ENCODE measurements at places on chromosomes 7 and 10. TPM values are rescaled to one million over a fixed set of nuclear protein-coding genes. Genes with fewer than 3 reads are reported as not detected.
A peak's percentile ranks its signal among the peaks of the same experiment; 100 is the strongest.

- no peak for DNase-seq
Measured at GRCh38 chr10:131166486-131166885, 145.0 kb downstream of the TCERG1L start.

GRCh38 chr7:103142494-103142893, 6.4 kb downstream of the NAPEPLD start:
- no peak for DNase-seq

GRCh38 chr10:74542077-74542476, 284.3 kb upstream of the KAT6B start:
- DNase-seq = no peak

- DNase-seq = no peak
Measured at GRCh38 chr7:32102432-32102873, 32.2 kb upstream of the PDE1C start.

GRCh38 chr7:151256410-151257045, 8.0 kb upstream of the SMARCD3 start:
- no peak for DNase-seq

DNA sequence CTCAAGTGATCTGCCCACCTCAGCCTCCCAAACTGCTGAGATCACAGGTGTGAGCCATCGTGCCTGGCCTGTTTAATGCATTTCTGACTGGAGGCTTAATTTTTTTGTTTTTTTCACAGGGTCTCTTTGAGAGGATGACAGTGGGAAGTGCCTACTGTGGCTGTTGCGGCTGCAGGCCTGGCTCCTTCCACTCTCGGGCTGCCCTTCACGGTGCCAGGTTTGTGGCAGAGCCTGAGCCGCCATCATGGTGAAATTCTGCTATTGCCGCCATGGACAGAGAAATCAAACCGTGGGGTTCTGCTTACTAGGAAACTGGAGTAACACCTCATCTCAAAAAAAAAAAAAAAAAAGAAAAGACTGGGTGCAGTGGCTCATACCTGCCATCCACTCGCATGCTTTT, 142.7 kb downstream of the CAMK1D start:
- DNase-seq = no peak

DNA sequence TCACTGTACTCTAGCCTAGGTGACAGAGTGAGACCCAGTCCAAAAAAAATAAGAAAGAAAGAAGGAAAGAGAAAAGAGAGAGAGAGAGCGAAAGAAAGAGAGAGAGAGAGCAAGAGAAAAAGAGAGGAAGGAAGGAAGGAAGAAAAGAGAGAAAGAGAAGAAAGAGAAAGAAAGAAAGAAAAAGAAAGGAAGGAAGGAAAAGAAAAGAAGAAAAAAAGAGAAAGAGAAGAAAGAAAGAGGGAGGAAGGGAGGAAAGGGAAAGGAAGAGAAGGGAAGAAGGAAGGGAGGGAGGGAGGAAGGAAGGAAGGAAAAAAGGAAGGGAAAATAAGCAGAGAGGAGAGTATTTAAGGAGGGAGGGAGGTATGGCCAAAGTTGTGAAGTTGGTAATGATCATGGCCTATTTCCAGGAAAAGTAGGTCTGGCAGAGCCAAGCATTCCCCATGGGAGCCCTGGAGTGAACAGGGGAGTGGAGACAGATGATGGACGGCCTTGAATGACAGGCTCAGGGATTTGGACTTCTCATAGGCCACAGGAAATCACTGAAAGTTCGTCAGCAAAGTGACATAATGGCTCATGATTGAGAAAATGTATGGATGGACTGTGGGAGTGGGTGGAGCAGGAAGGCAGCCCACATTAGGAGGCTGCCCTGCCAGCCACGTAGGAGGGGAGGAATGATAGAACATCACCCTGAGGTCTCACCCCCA, 44.8 kb upstream of the CUX1 start:
- DNase-seq = no peak

The PCDH15 gene
- not detected for polyA plus RNA-seq

- peak; percentile 82 for DNase-seq
Measured at GRCh38 chr7:5532536-5533335, 109.1 kb upstream of the TNRC18 start.

DNA sequence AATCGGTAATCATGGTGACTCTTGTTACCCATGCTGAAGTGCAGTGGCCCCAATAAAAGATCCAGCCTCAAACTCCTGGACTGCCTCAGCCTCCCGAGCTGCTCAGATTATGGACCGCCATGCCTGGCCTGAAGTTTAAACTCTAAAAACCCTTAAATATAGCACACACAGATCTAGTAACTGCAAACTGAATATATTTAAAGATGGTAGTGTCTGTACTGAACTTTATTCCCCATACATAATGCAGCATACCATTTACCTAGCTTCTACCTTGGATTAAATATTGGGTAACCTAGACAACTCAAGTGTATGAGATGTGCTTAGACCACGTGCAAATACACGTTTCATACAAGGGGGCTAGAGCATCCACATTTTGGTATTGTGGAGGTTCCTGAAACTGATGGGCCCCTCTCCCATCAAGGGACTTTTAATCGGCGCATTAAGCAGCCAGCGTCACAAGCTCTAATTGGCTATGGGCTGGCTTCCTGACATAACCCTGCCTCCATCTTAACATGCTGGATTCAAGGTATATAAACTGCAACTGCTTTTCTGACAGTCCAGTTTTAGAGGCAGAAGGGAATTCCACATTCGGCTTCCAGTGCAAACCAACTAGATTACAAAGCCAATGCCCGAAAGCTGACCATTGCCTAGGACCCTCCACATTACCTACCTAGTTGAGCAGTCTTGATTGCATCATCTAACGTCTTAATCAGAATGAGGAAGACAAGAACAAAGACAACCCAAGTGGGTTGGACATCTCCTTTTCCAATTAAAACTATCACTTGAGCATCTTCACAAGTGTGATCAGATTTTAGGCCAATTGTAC, 13.0 kb downstream of the HNRNPA2B1 start:
- DNase-seq = no peak

DNA sequence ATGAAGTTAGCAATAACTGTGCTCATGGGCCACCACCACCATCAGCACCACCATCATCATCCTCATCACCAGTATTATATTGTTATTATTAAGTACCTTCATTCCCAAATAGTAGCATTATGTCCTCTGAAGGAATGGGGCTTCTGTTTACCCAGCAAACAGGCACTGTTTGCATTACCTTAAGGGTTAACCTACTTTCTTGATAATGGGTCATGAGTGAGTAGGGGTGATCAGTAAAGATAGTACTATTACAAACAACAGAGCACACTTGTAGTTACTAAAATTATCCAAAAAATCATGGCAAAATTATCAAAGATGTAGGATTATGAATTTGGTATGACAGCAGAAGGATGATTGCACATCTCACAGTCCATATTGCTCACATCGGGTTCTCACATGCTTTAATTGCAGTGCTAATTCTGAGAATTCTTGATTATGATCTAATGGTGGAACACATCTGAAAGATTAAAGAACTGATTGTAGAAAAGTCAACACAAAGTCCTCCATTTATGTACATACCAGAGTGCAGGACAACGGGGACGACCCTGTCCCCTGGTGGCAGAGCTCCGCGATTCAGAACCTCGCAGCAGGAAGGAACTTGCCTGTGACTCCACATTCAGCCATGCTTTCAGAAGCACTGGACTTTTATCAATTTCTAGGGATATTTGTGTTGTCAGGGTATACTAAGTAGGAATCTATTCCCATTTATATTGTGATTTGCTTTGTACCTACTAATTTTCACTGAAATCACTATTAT, 31.0 kb downstream of the PDE1C start:
- DNase-seq = no peak

The JCAD gene
- polyA plus RNA-seq = not detected

DNA sequence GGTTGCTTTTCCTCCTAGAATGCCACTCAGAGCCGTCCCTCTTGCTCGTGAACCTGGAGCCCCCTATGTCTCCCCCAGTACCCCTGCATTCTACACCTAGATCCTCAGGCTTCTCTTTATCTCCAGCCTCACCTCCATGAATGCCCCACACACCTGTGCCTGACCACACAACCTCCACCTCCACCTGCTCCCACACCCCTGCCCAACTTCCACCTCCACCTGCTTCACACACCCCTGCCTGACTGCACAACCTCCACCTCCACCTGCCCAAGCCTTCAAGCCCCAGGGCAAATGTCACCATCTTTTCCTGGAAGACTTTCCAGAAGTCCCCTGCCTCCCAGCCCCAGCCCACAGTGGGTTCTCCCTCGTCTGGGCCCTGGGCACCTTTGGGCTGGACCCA, 6.9 kb upstream of the LFNG start:
- no peak for DNase-seq
